ENCODE measurements at places on chromosomes 7 and 10.

DNA sequence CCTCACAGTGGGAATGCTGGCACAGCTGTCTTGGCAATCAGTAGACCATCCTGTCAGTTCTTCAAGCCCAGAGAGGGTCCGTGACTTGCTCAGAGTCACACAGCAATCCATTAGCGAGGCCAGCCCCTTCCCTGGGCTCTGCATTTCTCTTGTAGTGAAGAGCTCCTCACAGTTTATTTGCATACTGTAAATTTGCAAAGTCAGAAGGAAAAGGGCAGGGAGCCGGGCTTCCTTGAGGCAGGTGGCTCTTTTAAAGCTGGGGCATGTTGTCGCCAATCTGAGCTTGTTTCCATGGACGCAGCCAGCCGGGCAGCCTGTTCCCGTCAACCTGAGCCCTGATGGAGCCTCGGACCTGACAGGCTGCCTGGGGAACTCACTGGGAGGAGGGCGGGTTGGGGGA lies 123.4 kb downstream of the CUX1 start:
- no peak for DNase-seq

DNA sequence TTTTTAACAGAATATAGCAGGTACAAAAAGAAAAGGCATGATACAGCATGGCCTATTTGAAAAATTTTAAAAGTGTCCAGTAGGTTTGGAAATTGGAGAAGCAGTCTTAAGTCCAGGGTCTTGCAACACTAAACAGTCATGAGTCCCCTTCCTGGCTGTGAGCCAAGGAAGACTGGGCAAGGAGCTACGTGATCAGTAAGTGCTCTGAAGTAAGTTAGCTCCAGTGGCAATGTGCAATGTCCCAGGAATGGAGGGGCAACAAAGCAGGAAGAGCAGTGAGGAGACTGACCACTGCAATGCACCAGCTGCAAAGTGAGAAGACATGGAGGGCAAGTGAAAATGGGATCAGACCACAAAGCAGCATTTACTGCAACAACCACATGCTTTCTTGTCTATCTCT lies 72.9 kb upstream of the GRID1 start:
- DNase-seq: no peak

- no peak for DNase-seq
Measured at GRCh38 chr7:115417662-115418061, 495.8 kb downstream of the MDFIC start.

- no peak for DNase-seq
Measured at GRCh38 chr10:11175823-11176243, 158.2 kb downstream of the CELF2 start.

DNA sequence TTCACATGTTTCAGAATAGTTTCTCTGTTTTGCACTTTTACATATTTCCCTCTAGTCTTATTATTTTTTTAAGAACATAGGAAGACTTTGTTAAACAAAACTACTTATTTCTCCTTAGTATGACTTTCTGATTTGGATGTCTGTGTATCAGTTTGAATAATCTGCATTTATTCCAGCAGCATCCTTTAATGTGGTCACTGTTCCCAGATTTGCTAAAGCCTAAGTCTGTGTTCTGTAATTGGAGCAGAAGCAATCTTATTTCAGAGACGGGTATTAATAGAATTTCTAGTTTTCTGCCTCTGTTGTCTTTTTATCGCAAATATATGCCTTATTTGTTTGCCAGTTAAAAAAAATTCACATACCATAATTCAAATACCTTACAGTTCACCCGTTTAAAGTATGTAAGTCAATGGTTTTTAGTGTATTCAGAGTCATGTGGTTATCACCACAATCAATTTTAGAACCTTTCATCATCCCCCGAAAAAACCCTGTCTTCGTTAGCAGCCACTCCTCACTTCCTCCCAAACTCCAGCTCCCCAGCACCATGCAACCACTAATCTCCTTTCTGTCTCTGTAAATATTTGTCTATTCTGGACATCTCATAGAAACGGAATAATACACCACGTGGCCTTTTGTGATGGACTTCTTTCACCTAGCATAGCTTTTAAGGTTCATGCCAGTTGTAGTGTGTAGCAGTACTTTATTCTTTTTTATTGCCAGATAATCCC lies 58.7 kb downstream of the INPP5F start:
- no peak for DNase-seq

- DNase-seq: no peak
Measured at GRCh38 chr10:128803790-128804189, 663.3 kb upstream of the MGMT start.

GRCh38 chr10:52031771-52032170 lies 282.3 kb upstream of the DKK1 start:
- no peak for DNase-seq

DNA sequence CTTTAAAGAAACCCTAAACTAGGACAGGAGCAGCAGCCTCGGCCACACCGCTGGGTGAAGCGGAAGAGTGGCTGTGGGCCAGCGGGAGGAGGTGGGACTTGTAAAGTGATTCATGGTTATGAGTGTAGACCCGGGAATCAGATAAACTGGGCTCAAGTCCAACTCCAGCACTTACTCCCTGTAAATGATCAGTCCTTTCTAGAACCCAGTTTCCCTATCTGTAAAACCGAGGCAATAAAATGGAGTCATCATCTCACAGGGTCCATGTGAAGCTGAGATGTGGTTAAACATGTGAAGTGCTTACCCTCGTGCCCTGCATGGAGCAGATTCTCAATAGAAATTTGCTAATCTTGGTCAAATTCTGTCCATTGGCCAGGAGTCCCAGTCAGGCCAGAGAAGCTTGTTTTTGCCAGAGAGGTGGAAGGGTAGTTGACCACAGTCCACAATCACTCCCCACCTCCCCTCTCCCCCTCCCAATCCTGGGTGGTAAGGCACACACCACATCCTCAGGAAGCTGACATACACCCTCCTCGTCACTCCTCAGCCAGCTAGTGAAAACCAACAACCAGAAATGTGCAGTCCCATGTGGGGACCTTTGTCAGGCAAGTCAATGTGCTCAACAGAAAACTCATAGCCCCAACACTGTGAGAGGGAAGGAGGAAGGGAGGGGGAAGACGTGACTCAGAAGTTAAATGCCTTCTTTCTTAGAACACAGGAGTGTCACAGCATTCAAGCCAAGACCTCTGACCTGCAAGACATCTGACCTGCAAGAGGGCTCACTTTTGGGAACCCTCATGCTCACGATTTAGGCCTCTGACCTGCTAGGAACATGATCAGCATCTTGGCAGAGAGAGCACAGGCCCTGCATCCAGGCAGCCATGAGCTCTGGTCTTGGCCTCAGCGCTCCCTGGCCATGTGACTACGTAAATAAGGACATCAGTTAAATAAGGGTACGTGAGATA lies 145.1 kb downstream of the PLXNA4 start:
- DNase-seq: peak; percentile 37

GRCh38 chr10:42646687-42647640 lies 8.6 kb upstream of the ZNF33B start:
- DNase-seq: no peak

GRCh38 chr10:86535132-86535882 lies 13.7 kb upstream of the WAPL start:
- DNase-seq: no peak

- no peak for DNase-seq
Measured at GRCh38 chr10:70109064-70109729, 23.4 kb downstream of the AIFM2 start.

DNA sequence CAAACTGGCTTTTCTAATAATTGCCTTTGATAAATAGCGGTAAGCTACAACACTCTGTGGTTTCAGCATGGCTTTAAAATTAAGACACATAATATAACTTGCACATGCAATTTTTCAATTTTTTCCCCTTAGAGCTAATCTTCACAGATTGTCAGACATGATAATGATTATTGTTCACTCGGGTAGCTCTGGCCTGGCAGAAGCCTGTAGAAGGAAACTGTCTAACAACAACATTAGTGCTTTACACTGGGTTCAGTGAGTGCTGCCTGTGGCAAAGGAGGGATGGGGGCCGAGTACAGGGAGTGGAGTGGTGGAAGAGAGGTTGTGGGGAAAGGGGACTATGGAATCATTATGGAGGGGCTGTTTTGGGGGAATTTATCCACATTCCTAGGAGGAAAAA lies 67.2 kb upstream of the AUTS2 start:
- DNase-seq: no peak

DNA sequence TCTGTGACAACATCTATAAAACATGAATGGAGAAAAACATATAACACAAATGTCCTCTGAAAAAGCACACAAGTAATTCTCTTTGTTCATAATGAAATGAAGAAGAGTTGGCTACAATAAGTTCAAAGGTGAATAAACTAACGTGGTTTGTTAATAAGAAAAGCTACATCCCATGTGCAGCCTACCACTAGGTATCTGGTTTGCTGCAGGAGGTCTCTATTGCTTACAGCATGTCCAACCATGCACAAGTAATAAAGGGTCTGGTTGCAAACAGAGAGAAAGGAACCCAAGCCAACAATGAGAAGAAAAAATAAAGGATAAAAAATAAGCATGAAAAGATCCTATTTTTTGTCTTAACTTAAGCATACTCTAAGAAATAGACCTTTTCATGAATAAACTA lies 139.2 kb downstream of the CHCHD3 start:
- no peak for DNase-seq

GRCh38 chr7:117119192-117119924 lies 166.1 kb downstream of the ST7 start:
- DNase-seq: peak; percentile 17

- no peak for DNase-seq
Measured at GRCh38 chr10:110051487-110051886, 43.7 kb downstream of the ADD3 start.

DNA sequence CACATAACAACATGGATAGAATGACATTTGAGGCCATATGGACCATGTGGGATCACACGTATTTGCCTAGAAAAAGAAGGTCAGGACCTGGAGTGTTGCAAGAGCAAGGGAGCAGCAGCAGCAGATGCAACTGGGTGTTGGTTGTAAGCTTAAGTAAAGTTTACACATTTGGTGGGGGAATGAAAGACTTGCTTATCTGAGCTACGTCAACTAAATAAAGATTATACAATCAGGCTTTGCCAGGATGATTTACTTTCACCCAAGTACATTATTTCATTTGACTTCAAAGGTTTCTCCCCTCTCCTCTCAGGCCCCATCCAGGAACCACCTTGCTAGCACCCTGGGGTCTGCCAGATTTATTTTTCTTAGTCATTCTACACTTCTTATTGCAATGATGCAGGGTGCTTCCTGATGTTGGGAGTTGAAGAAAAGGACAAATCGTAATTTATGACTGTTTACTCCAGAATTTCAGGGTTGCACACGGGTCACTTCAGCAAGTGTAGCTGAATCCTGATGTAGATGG lies 591.9 kb upstream of the IGFBP3 start:
- no peak for DNase-seq

- no peak for DNase-seq
Measured at GRCh38 chr10:55641601-55642000, 719.5 kb downstream of the ZWINT start.

DNA sequence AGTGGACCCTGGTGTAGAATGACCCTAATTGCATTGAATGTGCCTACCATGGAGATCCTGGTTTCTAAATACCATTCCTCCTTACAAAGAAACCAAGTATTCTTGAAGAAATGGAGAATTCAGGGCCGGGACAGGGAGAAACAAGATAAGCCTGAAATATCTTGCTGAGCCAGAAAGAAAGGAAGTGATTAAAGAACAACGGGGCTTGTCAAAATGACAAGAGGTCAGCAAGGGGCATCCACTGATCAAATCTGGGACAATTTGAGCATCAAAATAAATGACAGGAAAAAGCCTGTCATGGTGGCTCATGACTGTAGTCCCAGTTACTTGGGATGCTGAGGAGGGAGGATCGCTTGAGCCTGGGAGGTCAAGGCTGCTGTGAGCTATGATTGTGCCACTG lies 8.1 kb downstream of the ABHD11 start:
- no peak for DNase-seq

DNA sequence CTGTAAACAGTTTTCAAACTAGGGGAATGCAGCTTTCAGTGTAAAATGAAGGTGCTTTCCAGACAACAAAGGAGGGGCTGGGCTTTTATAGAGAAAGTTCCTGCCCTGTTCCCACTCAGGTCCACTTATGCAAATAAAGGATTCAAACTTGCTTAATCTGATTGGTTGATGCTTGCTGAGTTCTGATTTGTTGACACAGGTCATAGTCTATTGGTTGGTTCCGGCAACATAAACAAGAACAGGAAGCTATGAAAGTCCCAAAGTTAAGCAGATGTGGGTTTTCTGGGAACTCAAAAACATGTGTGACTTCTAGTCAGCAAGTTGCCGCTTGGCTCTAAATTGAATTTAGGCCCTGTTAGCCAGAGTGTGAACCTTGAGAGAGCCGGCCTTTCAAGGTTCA lies 194.2 kb upstream of the SVIL start:
- no peak for DNase-seq

- no peak for DNase-seq
Measured at GRCh38 chr7:67493366-67493765, 496.7 kb downstream of the TYW1 start.

Measured in stimulated activated CD8-positive, alpha-beta memory T cell treated with anti-CD3 and anti-CD28 coated beads, Interleukin-12 subunit alpha, Interleukin-12 subunit beta, amount 100 ng/mL, for 4 hours (primary cell).